ENCODE measurements at places on chromosomes 11 and 22.
A peak's percentile ranks its signal among the peaks of the same experiment; 100 is the strongest.

DNA sequence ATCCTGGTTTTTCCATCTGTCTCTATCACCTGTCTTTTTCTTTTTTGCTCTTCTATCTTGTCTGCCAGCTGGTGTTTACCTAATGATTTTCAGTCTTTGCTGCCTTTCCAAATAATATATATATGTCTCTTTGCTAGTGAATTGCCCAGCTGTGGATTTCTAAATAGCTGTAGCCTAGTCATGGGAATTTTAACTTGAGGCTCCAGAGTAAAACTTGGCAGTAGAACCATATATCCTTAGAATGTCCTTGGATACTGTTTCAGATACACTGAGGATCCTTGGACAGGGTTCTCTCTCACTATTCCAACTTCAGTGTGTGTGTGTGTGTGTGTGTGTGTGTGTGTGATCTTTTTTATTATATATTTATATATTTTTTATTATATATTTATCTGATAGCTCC, 2285.3 kb downstream of the LRRC4C start:
- no peak for DNase-seq

- DNase-seq, result no peak
Measured at GRCh38 chr22:21926728-21927127, 25.9 kb downstream of the PPM1F start.

GRCh38 chr22:49100773-49101172, 726.9 kb downstream of the BRD1 start:
- DNase-seq, result no peak

GRCh38 chr11:69463995-69464960, 17.2 kb upstream of the LINC01488 start:
- no peak for DNase-seq

GRCh38 chr11:33132510-33132909, 28.8 kb downstream of the CSTF3 start:
- DNase-seq, result no peak

- DNase-seq, result no peak
Measured at GRCh38 chr11:81825346-81825745, 908.3 kb downstream of the FAM181B start.

DNA sequence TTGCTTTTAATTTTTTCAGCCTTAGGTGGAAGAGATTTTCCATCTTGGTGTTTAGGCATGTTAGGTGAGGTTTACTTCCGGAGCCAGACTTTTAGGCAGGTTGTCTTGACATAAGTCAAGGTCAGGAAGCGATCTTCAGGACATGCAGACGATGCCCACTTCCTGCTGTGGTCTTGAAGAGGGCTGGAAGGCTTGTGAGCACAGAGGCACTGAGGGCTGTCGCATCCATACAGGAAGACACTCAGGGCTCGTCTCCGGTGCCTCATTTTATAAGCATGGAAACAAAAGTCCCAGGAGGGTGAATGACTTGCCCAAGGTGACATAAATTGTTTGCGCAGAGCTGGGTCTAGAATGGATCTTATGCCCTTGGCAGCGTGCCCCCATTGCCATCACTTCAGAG, 30.8 kb downstream of the MARK2 start:
- DNase-seq, result no peak

DNA sequence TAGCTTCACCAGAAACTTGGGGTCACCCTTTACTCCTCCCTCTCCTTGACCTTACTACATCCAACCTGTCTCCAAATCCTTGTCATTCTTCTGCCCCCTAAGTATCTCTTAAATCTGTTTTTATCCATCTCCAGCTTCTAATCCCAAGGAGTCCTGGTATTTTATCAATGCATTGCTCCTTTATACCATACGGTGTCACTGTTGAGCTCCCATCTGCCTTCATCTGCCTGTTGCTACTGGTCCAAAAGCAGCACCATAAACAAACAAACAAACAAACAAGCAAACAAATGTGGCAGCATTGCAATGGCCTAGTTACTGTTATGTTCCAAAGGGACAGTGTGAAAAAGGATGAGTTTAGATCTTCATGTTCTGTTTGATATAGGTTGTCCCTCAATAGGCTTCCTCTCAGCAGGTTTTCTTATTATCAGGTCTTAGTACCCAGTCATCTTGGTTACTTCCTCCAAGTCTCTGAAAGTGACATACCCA, 34.2 kb downstream of the DNHD1 start:
- peak; percentile 76 for DNase-seq

DNA sequence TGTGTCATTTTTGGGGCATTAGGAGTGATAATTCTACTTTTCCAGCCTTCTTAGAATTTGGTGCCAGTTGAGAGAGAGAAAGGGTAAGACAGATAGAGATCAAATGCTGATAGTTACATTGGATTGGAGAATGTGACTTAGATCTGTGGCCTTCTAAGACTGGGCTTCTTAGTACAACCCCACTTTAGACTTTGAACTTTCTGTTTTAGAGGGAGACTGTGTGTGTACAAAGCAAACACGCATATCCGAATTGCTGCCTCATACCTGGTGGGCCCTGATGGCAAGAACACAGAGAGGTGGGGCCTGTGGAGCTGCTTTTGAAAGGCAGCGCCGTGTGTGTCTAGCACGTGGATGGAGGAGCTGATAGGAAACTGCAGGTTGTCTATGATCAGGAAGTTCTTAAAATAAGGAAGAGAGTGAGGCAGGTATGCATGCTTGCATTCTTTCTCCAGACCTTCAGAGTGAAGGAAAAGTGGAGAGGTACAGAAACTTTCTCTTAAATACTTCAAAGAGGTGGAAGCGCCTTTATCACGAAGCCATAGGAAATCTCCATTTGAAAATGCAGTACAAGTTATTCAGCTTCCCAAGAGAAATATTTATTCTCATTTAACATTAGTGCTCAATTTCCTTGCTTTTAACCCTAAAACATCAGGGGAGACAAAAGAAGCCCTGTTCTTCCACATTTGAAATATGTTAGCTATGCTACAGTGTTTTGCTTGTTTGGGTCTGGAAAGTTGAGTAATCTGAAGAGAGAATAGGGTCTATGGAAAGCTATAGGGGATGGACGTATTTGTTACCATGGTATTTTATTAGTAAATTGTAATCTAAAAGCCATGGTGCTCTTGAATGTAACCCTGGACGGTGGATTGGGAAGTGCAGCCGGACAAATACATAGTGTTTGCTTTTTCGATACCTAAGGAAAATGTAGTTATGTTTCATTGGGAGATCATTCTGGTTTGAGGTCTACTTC, 13.7 kb downstream of the PDHX start:
- no peak for DNase-seq

DNA sequence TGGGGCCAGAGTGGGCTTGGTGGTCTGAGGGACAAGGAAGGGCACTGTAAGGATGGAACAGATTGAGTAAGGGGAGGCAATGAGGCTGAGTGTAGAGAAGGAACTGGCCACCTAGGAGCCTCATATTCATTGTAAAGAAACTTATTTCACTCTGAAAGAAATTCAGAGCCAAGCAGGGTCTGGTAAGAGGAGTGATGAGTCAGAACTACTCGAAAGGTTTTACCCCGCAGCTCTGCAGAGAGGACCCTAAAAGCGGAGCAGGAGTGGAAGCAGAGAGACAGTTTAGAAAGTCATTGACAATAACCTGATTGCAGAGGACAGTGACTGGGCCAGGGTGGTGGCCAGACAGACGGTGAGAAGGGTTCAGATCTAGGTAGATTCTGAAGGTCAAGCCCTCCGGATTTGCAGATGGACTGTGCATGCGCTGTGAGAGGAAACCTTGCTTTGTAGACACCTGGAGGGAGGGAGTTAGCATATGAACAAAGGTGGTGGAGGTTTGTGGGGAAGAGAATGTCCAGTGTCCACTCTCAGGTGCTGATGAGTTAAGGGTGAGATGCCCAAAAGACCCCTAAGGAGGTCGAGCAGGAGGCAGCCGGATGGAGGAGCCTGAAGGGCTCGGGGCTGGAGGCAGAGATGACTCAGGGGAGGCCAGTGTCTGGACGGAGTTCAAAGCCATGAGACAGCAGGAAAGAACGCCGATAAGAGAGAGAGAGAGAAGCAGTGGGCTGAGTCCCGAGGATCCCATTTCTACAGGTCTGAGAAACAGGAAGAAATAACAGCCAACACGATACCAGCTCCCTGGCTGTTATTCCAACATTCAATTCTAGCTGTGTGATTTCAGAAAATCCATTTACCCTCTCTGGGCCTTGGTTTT, 546.0 kb downstream of the BRD1 start:
- DNase-seq, result no peak

DNA sequence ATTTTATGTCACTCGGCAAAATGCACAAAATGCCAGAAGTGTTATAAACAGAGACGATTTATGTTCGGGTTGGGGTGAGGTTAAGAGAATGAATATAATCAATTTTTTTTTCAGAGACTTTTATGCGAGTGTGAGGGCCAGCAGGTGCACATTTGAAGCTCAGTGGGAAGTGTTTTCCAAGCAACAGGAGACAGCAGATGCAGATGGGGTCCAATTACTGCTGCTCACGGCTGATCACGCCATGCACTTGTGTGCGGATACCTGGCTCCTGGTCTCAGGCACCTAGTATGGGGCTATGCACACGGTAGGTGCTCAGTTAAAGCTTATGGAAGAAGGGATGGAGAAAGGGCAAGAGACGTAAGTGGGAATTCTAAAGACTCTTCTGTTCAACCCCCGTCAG, 249.1 kb downstream of the MIAT start:
- DNase-seq, result no peak

DNA sequence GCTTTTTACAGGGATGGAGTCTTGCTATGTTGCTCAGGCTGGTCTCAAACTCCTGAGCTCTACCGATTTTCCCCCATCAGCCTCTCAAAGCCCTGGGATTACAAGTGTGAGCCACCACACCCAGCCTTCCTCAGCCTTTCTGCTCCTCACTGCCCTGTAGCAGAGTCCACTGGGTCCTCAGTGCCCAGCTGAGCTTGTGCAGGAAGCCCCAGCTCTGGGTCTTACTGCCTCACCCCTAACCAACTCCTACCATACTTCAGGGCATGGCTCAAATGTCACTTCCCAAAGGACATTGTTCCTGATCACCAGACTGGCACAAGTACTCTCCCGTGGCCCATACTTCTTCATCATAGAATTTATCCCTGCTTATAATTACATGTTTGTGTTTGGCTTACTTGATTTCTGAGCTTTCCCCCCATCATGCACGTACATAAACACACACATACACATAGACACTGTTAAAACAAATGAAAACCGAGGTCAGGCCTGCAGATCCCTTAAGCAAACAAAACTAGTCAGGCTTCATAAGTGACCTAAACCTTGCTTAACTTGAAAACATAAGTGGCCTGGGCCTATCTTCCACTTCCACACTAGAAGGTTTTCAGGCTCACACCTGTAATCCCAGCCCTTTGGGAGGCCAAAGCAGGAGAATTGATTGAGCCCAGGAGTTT, 14.0 kb upstream of the SLC43A3 start:
- DNase-seq, result no peak

DNA sequence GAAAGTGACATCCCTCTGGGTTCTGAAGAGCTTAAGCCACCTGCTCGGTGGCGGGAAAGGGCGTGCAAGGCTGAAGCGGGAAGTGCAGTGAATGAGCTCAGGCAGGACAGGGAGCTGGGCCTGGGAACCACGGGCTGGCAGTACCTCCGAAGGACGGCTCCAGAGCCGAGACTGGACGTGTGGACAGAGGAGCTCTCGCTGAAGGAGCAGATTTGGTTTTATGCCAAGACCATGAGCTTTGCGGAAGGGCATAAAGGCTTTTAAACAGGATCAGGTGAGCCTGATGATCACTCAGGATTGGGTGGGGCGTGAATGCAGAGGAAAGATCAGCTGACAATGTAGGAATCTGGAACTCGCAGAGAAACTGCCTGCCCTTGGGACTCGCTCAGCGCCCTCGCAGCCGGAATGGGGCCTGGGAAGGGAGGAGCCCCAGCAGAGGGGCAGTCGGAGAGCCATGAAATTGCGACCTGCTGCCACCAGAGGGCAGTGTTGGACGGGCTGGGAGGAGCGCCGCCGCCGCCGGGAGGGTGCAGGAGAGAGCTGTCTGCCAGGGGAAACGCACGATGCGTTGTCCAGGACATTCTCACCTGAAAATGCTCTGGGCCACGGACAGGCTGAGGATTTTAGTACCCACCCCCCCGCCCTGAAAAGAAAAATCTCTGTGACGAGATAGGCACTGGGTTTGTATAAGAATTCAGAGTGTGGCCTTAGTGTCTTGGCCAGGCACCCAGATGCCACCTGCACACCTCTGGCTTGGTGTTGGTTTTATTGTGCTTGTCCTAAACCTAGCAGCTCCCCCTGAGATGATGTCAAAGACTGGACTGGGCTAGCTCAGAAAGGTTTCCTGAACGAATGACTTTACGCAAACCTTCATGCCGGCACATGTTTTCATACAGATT, 324.4 kb downstream of the NTM start:
- DNase-seq, result peak; percentile 86

- DNase-seq, result no peak
Measured at GRCh38 chr11:114832532-114833125, 154.3 kb downstream of the NXPE2 start.

DNA sequence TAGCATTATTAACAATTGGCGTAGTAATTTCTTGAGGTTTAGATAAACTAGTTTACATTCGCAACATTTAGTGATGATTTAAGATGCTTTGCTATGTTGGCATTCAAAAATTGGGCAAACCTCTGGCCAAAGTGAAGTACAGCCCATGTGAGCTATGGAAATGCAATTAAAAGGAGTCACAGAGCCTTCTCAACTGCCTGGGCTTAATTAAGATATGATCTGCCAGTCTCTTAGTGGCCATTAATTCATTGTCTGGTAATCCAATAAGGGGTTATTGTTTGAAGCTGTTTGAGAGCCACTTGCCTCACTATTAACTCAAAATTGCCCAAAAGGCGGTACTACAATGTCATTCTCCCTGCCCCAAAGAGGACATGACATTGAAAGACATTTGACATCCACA, 608.9 kb downstream of the NTM start:
- DNase-seq, result no peak

DNA sequence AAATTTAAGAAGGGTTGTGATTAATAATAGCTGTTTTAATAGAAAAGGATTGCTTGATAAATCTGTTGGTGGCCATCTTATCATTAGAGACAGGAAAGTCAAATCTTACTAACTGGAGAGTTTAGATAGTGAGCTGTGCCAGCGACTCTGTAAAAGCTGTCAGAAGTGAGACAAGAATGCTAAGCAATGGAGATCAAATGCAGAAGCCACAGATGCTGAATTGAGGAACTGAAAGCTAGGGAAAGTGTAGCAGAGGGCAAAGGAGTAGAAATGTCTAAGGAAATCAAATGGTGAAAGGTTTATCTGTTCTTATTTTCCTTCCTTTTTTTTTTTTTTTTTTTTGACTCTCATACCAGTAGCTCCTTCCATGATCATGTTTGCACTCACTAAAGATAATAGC, 13.7 kb downstream of the MS4A13 start:
- no peak for DNase-seq

GRCh38 chr22:22168941-22169867, 75.4 kb upstream of the VPREB1 start:
- DNase-seq, result no peak

- DNase-seq, result no peak
Measured at GRCh38 chr11:64034411-64034811, 1.3 kb upstream of the FLRT1 start.

GRCh38 chr11:20600020-20600346, 575 bp downstream of the SLC6A5 start:
- no peak for DNase-seq

DNA sequence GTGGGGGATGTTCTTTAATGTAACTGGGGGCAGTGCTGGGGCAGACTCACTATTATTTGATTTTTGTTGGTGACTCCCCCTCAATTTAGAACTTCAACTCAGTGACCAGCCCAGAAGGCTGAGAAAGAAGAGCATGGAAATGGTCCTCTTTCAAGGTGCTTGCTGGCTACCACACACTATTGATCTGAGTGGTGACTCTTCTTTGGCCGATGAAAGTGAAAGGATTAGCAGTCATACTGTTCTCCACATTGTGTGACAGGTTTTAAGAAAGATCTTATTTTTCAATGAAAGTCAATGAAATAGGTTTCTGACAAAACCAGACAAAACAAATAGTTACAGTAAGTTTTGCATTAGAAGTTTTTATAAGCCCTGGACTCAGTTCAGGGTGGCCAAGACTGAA, 29.9 kb downstream of the NLRP14 start:
- DNase-seq, result no peak

Measured in dermis blood vessel endothelial cell (primary cell).